GM04504 (cell line): ENCODE measurements at places on chromosomes 12 and 14.

GRCh38 chr14:99566009-99566389 lies 38.0 kb downstream of the CCDC85C start:
- no peak for DNase-seq

DNA sequence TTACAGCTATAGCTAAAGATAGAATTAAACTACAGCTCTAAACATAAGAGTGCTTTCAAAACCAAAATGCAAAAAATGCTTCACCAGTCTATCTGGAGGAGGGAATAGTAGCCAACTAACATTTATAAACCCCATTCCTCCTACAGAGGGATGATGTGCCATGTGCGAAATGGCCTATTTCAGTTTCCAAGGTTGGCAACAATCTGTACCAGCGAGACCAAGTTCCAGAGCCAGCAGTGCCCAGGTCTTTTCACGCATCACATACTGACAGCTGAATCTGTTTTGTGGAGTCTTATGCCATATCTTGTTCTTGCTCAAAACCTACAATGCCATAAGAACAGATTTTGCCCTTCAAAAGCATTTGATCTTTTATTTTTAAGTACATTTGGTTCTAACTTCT lies 24.5 kb downstream of the NELL2 start:
- DNase-seq = no peak

GRCh38 chr14:68404146-68404527 lies 388.7 kb downstream of the ZFP36L1 start:
- no peak for DNase-seq

DNA sequence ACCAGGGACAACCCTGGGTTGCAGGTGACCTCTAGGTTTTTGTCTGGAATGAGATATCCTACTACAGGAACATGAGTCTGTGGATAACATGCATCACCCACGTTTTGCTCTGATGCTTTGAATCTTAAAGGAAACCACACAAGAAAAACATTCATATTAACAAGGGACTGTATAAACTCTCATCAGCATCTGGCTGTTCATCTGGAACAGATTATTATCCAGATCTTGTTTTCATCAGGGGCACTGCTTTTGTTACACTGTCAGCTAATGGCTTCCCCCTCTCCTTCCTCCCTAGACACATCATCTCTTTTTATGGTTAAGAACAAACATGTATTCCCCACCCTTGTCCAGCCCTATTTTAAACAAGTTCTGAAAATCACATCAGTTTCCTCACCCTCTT lies 1095.7 kb downstream of the AACS start:
- DNase-seq = no peak

GRCh38 chr14:20970647-20970982 lies 15.3 kb downstream of the RNASE2 start:
- DNase-seq = no peak

DNA sequence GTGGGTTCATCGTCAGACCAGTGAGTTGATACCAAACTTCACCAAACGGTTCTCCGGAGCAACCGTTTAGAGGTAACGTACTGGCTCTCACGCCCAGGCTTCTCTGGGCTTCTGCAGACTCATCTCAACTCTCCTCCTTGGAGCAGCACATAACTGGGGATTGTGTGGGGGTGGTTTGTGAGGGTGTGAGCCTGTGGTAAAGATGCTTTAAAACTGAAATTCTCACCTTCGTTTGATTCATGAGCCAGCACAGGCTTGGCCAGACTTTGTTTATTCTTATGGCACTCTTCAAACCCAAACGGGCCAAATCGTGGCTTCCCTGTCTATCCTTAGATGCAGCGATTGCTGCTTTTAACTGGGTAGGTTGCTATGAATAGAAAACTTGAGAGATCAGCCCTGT lies 121.3 kb downstream of the SAMD4A start:
- DNase-seq = no peak

GRCh38 chr12:64716839-64717455 lies 42.3 kb downstream of the GNS start:
- no peak for DNase-seq

DNA sequence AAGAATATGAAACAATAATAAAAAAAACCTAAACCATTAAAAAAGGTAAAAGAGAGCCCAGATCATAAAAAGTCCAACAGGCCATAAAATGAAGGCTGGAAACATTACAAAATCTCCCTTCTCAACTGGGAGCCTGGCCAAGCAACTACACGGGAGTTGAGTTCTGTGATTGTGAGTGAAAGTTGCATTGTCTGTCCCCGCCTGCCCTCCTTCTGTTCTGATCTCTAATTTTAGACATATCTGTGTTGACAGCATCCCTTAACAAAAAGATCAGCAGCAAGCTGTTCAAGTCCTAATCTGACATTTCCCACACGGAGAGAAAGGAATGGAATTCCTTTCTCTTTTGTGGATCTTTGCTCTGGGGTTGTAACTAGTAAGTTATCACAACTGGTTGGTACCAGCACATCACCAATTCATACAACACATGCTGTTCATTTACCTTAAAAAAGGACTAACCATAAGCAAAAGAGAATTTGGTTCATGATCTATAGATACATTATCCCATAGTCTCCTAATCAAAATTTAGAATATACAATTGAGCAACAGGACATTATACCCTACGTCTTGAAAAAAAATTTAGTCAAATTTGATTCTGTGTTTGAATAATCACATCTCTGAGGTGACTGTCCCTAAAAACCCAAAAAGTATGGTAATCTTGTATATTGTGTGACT lies 205.1 kb upstream of the GZMB start:
- no peak for DNase-seq

DNA sequence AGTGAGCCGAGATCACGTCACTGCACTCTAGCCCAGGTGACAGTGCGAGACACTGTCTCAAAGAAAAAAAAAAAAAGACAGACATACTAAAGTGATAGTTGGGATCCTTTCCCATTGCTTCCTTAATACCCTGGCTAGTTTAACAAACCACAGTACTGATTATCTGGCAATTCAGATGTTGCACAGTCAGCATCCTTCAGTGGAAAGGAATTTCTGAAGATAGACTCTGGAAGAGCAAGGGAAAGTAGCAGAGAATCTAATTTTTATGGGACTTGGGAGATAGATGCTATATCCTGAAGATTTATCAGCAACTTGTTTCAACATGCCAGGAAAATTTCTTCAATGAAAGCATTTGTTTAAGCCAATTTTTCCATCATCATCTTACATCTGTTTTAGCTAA lies 6.5 kb upstream of the PPFIBP1 start:
- no peak for DNase-seq

DNA sequence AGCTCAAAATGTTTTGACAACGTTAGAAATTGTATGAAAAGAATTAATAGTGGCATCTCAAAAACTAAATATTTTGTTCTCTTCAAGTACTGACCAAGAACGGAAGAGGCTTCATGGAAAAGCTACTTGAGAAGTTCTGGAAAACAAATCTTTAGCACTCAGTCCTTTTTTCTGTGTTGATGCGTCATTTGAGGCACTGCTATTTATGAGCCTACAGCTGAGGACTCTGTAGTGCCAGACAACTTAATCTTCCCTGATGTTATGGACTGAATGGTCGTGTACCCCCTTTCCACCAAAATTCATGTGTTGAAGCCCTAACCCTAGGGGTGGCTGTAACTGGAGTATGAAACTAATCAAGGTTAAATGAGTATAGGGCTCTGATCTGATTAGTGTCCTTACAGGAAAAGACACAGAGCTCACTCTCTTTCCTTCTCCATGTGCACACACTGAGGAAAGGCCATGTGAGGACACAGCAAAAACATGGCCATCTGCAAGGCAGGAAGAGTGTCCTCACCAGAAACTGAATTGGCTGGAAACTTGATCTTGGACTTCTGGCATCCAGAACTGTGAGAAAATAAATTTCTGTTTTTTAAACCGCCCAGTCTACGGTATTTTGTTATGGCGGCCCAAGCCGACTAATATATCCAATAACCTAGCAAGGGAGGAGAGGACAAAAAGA lies 337.0 kb upstream of the CLEC14A start:
- DNase-seq = no peak

- no peak for DNase-seq
Measured at GRCh38 chr14:22434901-22435550, 154.0 kb downstream of the DAD1 start.

DNA sequence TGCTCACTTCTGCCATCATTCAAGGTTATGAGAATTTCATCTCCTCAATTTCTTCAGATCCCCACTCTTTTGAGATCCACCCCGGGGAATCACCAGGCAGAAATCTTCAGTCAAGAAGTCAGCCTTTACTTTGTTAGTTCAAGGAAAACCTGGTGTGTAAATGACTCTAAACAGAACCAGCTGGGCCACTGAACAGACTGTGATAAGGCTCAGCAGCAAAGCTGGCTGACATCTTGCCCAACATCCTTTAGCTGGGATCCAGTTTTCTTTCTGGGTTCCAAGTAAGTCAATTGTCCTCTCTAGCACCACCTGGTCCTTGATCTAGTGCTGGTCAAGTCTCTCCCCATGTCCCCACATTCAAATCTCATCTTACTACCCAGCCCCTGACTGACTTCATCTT lies 11.6 kb downstream of the CLMN start:
- DNase-seq = no peak

DNA sequence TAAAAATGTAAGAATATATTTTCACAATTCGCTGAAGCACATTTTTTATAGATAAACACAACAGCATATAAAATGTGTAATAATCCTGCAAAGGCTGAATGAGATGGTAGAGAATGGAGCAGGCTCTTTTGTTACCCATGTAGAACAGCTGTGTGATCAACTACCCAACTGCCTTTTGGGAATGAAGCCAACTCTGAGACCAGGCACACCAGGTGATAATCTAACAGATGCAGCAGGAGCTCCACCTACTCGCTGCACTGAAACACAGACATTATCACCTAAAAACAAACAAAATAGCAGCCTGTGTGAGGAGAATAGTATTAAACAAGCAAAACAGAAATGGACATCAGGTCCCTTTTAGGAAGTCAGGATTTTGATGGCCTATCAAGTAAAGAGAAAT lies 183.3 kb downstream of the CCDC59 start:
- no peak for DNase-seq

DNA sequence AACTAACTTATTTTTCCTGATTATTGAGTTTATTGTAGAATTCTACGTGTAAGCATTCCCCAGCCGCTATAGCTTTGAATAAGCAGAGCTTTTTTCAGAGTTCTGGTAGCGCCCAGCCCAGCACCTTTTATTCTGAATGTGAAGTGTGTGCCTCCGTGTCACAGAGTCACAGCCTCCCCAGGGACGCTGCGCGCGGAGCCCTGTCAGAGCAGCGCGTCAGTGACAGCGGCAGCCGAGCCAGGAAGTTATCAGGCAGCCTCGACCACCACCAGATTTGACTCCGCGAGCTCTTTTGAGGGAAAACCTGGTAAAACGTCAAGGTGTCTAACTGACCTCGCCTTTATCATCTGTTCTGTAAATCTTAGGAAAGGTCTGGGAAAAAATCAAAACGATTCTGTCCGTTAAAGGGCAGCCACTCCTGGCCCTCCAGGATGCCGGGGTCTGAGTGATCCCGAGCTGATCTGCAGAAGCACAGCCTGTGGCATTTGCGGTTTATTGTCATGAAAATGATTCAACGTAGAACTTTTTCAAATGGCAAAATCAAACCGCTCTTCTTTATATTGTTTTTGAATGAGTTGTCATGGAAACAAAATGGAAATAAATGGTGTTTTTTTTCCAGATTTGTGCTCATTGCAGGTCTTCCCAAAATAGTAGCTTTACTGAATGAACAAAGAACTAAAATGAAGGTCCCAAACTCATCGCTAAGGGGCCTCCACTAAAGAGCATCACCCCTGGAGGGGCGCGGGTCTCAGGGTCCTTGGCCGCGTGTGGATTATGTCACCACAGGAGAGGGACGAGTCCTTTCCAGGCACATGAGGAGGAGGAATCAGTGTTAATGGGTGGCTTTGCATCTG lies 43.1 kb upstream of the MMP17 start:
- DNase-seq = no peak

DNA sequence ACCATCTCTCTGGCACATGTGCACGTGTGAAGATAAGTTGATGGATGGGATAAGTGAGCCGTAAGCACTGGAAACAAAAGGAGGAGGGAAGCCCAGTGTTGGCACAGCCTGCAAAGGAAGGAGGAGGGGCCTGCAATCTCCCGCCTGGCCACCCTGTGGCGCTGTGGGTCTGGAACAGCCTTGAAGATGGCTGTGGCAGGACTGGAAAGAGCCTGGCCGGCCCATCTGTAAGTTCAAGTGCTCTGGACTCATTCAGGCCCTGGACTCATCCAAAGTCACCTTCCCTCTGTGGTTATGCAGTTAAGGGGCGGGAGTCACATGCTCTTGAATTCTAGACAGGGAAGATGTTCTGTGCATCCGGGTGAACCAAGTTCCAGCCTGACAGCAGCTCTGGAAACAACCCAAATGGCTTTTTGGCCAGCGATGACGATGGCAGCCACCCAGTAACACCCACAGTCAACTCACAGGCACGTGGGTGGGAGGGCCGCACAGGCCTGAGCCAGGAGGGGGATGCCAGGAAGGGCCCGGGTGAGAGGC lies 50.4 kb downstream of the CHGA start:
- peak; percentile 42 for DNase-seq

GRCh38 chr12:117166107-117166506 lies 24.2 kb downstream of the FBXO21 start:
- no peak for DNase-seq

GRCh38 chr12:20411345-20411744 lies 43.0 kb downstream of the PDE3A start:
- DNase-seq = no peak

- no peak for DNase-seq
Measured at GRCh38 chr12:27818401-27818918, 38.4 kb upstream of the MANSC4 start.

- DNase-seq = no peak
Measured at GRCh38 chr14:57848353-57848752, 17.5 kb downstream of the SLC35F4 start.

GRCh38 chr14:95039259-95039992 lies 117.9 kb downstream of the DICER1 start:
- DNase-seq = no peak

DNA sequence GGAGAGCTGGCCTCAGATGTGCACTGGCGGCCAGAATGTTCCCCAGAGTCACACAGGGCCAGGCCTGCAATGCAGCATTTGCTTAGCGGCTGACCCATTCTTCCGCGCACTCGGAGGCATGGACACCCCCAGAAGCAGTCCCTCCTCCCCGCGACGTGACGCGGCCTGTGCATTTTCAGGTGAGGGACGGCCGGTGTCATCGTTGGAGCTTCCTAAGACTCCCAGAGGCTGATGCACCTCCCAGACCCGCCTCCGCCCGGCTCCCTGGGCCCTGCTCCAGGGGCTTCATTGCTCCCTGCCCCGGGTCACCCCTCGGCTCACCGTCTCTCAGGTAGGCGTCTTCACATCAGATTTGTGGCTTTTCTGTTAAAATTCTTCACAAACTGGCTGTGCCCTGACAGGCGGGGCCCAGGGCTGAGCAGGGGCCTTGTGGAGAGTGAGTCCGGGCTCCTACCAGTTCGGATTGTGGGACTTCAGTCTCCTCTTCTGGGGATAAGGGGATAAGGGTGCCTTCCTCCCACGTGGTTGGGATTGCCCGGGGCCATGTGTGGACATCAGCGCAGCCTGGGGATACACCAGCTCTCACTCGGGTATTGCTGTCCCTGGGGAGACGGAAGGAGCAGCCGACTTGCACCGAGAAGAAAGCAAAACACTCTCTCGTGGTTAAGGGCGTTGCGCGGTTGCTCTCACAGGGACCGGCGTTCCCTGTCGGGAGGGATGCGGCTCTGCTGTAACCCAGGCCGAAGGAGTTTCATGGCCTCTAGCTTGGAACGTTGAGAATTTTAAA lies 249.1 kb downstream of the ADGRD1 start:
- no peak for DNase-seq
